ENCODE measurements at places on chromosomes 1 and 21.

- no peak for DNase-seq
Measured at GRCh38 chr1:3470650-3471355, 16.3 kb downstream of the ARHGEF16 start.

DNA sequence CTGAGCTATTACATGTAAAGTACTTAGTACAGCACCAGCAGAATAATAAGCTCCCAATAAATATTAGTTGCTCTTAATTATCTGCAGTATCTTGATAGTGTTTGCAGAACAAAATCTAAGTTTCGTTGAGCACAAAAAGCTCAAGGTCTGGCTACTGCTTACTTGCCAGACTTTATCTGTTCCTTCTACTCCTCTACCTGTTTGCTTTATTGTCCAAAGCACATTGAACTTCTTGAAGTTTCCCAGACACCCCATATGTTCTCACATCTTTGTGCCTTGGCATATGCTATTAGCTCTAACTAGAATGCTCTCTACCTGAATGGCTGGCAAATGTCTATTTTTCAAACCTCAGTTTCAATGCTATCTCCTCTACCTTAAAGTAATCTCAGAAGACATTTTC, 54.9 kb downstream of the LRRC40 start:
- no peak for DNase-seq

DNA sequence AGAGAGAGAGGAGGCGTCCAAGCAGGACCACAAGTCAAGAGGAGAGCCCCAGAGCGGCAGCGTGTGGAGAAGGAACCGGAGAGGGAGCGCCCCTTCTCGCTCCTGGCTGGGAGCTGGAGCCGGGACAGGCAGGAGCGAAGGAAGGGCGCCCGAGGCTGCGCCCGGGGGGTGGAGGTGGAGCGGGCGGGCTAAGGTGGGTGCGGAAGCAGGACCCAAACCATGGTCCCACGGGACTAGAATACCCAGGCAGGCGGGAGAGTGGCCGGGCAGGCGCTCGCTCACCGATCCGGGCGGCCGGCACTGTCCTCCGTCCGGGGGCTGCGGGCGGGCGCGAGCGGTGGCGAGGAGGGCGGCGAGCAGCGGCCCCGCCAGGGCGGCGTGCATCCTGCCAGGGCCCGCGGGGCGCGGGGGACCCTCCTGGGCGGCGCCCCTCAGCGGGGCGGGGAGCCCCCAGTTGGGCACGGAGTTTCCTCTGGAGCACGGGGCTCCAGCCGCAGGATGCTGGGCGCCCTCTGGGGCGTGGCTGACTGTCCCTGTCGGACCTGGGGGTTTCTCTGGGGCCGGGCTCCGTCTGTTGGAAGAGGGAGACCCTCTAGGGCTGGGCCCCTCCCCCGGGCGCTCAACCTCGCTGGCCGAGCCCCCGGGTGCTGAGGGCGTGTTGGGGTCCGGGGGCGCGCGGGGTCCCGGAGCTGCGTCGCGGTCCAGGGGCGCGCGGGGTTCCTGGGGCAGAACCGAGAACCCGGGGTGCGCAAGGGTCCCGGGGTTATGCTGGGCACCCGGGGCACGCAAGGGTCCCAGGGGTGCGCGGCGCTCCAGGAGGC, 569 bp downstream of the TRABD2B start:
- no peak for DNase-seq

GRCh38 chr1:92315766-92316599, 17.1 kb downstream of the RPAP2 start:
- DNase-seq, result no peak

GRCh38 chr1:95029532-95029931, 43.2 kb downstream of the ALG14 start:
- DNase-seq, result no peak

GRCh38 chr21:25518491-25518911, 88.8 kb downstream of the MRPL39 start:
- no peak for DNase-seq

- no peak for DNase-seq
Measured at GRCh38 chr1:176450526-176450925, 12.4 kb upstream of the PAPPA2 start.

DNA sequence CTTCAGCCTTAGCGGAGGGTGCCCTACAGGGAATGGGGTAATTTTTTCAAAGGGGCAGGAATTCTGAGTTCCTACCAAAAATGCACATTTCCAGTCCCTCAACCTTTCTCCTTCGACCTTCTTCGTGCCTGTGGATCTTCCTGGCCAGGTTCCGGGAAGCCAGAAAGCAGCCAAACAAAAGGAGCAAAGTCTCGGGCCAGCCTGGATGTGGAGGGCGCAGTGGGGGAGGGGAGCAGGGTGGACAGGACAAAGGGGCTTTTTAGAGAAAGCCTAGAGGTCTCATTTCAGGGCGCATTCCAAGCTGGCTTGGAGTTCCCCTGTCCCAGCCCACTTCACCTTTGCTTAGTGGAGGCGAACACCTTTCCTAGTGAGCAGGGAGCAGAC, 2.9 kb upstream of the INAVA start:
- DNase-seq, result no peak

- DNase-seq, result no peak
Measured at GRCh38 chr1:115056395-115056798, 26.8 kb downstream of the TSHB start.

GRCh38 chr21:14115646-14116045, 95.1 kb downstream of the LIPI start:
- no peak for DNase-seq

- DNase-seq, result no peak
Measured at GRCh38 chr1:87650306-87650705, 321.6 kb downstream of the LMO4 start.

- DNase-seq, result no peak
Measured at GRCh38 chr1:54545916-54546635, 2.0 kb upstream of the ACOT11 start.

- no peak for DNase-seq
Measured at GRCh38 chr1:94920061-94920460, 6.8 kb downstream of the CNN3 start.

GRCh38 chr1:8671306-8671917, 146.0 kb downstream of the RERE start:
- peak; percentile 72 for DNase-seq

GRCh38 chr1:31623365-31623764, 5.9 kb downstream of the HCRTR1 start:
- DNase-seq, result no peak

DNA sequence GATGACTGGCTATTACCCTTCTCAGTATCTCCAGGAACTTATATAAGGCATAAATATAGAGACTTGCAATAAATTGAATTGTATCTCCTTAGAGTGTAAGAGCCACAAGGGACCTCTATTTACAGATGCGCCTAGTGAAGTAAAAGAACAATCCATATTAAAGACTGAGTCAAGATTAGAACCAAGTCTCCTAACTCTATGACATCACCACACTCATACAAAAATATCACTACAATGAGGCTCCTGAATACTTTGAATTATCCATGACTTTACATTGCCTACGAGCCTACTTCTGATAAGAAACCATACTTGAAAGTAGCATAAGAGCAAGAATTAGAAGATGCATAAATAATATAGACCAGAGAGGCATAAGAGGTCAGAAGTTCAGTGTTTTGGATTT, 18.8 kb downstream of the DPYD start:
- DNase-seq, result no peak

DNA sequence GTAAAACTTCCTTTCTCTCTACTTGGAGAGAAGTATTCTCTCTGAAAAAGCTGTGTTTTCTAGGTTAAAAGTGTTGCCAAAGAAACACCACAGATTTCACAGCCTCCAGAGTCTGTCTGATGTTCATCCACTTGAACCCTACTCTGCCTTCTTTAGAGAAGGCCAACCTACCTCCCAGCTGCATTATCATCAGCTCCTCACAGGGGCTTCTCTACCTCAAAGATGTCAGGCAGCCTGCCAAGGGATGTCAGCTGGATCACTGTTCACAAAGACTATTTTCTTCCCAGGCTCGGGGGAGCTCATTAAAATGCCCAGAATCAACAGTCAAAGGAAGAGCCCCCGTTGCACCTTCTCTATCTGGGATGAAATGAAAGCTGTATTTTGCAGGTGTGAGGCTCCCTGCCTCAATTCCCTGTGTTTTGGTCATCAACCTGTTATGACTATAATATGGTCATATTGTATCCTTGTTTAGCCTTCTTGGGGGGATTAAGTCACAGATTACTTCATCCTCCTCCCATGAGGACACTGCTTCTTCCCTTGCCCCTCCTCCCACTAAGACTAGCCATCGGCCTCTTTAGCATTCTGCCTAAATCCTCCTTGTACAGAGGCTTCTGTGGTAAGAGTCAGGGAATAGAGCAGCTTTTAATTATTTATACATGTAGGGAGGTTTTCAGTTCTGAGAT, 25.7 kb downstream of the ANGPTL7 start:
- no peak for DNase-seq

DNA sequence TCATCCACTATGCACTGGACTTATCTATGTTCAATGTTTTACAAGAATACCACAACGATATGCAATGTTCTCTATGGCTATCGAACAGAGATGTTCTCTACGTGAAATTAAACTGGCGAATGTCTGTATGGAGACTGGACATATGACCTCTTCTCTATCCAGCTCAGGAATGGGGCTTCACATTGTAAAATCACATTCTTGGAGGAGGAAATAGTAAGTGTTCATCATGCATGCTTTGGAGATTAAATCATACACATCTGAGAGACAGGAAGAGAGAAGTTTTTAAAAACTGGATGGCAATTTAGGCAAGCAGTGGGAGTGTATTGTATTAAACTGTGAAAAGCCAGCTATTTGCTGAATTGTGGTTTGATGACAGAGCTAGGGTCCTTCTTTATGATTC, 47.9 kb upstream of the RGL1 start:
- no peak for DNase-seq

GRCh38 chr1:162165528-162165927, 96.0 kb downstream of the NOS1AP start:
- DNase-seq, result no peak

DNA sequence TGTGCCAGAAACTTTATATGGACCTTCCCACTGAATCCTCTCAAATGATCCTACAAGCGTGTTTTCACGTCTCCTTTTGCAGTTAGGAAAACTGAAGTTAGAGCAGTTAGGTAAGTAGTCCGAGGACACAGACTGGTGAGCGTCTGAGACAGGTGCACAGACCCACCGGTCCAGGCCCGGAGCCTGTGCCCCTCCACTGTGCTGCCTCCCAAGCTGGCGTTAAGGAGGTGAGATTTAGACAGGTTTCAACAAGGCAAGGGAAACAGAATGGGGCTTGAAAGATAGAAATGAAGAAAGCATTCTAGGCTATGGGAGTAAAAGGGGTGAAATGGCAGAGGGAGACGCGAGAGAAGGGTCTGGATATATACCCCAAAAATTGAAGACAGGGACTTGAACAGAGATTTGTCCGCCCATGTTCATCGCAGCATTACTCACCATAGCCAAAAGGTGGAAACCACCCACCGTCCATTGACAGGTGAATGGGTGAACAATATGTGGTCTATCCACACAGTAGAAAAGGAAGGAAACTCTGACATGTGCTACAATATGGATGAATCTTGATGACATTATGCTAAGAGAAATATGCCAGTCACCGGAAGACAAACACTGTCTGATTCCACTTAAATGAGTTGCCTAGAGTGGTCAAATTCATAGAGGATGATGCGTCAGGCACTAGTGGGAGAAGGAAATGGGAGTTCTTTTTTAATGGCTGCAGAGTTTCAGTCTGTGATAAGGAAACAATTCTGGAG, 15.7 kb upstream of the PKP1 start:
- no peak for DNase-seq

DNA sequence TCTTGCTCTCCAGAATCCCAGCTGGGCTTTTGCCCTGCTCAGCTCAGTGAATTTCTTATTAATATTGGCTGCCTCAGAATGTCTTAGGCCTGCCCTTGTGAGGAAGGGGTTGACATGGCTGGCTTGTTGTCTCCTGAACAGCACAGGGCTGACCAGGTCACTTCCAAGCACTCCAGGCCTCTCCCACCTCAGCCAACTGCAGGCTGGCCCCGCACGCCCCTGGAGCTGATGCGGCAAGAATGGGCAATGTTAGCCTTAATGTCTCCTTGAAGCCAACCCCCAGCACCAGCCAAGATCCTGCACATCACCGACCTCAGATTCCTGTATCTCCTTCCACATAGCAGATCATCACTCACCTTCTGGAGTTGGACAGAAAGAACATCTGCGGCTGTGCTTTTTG, 598.6 kb downstream of the AJAP1 start:
- DNase-seq, result no peak

- DNase-seq, result no peak
Measured at GRCh38 chr1:218827486-218827885, 346.2 kb upstream of the LYPLAL1 start.

DNA sequence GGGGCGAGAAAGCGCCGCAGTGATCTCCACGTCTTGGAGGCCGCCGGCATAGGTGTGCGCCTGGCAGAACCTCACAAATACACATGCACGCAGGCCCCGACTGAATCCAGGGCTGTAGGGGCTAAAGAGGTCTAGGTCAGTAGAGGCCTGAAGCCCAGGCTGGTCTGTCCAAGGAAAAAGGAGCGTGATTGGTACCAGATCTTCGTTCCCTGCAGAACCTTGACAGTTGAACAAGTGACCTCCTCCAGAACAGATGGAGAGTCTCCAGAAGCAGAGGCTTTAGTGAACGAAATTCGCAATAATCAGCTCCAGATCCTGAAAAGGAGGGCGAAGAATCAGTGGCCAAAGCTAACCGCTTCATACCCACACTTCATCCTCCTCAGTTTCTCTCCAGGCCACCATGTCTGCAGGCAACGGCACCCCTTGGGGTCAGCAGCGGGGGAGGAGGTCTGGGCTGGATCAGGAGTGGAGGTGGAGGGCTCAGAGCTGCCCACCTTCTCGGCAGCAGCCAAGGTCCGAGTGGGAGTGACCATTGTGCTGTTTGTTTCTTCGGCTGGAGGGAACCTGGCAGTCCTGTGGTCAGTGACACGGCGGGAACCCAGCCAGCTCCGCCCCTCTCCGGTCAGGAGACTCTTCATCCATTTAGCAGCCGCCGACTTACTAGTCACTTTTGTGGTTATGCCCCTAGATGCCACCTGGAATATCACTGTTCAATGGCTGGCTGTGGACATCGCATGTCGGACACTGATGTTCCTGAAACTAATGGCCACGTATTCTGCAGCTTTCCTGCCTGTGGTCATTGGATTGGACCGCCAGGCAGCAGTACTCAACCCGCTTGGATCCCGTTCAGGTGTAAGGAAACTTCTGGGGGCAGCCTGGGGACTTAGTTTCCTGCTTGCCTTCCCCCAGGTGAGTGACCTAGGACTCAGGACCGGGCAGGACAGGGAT, 749 bp upstream of the PEX11B start:
- peak; percentile 74 for DNase-seq

DNA sequence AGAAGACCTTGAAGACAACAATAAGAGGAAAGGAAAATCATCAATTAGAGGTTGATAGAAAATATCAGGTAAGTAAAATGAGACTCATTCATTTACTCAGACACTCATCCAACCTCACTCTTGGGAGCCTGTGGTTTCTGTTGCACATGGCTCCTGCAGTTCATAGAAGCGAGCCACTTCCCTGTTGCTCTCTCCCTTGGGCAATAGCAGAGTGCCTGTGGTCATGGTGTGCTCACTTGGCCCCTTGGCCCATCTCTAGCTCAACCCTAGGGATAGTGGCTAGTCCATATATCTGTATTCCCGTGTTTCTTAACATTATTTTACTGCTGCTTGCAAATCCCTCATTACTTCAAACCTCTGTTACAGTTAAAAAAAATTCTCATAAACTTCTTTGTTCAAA, 368.6 kb downstream of the PTPRC start:
- no peak for DNase-seq
